ENCODE measurements at places on chromosomes 6 and 20.

- no peak for DNase-seq
Observed at GRCh38 chr6:56160489-56160888, 86.9 kb downstream of the COL21A1 start.

GRCh38 chr6:21332660-21333059 is 260.9 kb upstream of the SOX4 start:
- no peak for DNase-seq

DNA sequence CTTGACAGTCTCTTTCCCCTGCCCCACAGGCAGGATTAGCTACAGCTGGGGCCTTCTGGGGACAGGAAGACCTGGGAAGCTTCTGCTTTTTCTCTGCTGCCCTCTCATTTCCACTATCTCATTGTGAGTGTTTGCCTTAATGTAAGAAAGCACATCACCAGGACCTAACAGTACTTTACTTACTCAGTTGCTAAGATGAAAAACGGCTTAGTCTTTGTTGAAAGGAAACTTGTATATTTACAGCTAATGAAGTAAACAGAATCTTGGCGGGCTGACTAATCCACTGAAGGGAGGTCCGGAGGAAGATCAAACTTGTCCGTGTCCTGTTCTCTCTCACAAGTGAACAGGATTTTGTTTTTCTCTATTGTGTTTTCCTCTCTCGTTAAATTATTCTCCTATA is 128.6 kb downstream of the SOD2 start:
- DNase-seq, result no peak

GRCh38 chr20:63854069-63854765 is 7.1 kb upstream of the ABHD16B start:
- no peak for DNase-seq

GRCh38 chr20:29427201-29428060 is 1830.0 kb upstream of the DEFB115 start:
- no peak for DNase-seq

DNA sequence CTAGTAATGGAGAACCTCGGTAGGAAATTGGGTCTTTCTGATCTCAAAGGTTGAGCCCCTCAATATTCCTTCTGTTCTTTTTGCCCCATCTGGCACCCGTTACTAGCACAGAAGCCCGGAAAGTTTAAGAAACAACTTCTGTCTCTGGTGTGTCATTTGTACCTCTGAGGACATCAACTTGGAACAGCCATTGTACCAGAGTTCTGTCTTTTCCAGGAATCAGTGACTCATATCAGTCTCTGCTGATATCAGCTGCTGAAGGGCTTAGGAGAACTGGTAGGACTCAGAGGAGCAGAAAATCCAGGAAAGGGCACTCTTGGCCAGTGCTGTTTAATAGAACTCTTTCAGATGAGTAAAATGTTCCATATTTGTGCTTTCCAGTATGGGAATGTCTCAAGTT is 78.3 kb upstream of the CHD6 start:
- no peak for DNase-seq

DNA sequence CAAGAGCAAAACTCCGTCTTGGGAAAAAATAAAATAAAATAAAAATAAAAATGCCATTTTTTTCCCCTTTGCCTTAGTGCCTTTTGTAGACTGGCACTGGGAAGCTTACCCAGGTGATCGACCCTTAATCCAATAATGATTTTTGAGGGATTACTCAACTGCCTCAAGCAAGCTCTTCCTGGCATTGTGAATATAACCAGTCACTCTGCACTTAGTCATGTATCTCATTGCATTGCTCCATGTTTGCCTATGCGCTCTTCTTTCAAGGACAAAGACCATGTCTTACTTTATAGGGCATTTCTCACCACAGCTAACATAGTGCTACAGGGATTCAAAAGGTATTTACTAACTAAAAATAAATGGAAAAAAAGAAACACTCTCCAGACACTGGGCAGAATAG is 13.0 kb downstream of the GFOD1 start:
- no peak for DNase-seq

- no peak for DNase-seq
Observed at GRCh38 chr6:134882426-134883038, 67.4 kb downstream of the ALDH8A1 start.

GRCh38 chr6:82264824-82265223 is 17.3 kb upstream of the IBTK start:
- no peak for DNase-seq

DNA sequence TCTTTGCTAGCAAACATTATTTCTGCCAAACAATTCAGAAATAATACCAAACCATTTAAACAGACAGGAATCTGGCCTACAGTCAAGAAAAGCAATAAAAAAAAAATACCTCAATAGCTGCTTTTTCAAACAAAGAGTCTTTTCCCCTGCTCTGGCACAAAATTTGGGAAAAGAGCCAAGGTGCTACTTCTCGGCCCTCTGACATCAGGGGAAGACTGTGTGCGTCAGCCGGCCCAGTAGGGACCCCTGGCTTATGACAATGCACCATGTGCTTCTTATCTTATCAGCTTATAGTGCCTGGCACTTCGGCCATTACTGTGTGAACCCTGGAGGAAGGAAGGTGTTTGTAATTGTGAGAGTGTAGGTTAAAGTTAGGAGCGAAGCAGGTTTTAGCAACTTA is 89.4 kb downstream of the PDE10A start:
- no peak for DNase-seq

DNA sequence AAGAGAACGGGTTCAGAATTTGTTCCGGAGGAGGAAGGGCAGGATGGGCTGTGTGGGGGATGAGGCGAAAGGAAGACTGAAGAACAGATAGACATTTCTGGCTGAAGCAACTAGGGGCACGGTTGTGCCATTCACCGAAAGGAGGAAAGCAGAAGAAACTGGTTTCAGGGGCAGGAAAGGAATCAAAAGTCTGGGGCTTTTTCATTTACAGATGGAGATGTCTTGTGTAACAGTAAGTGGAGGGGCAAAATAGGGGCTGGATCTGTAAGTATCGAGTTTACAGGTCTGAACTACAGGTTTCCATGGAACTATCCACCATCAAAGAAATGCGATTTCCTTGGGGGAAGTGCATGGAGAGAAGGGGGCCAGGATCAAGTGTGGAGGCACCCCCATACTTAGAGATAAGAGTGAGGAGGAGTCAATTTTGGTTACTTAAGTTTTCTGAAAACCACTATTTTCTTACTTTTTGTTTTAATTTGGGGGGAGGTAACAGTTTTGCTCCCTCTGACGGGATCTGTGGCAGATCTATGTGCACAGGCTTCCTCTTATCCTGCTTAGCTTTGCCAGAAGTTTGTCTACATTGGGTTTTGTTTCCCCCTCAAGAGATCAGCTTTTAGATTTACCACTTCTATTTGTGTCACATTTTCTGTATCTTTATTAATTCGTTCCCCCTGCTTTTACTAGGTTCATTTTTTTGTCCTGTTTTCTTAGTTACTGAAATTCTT is 120.1 kb downstream of the SLC23A2 start:
- no peak for DNase-seq

- DNase-seq, result no peak
Observed at GRCh38 chr6:100454551-100455229, 10.0 kb downstream of the SIM1 start.

DNA sequence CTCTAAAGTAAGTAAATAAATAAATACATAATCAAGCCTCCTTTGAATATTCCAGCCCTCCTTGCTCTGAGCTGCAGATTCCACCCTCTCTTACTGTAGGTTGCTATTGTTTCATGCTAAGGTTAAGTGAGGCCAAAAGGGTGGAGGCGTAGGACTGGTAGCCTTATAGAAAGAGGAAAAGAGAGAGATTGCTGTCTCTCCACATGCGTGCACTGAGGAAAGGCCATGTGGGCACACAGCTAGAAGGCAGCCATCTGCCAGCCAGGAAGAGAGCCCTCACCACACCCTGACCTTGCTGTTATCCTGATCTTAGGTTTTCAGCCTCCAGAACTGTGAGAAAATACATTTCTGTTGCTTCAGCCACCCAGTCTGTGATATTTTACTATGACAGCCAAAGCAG is 87.4 kb upstream of the SHLD1 start:
- no peak for DNase-seq

- DNase-seq, result no peak
Observed at GRCh38 chr6:20162515-20162914, 49.8 kb downstream of the MBOAT1 start.

DNA sequence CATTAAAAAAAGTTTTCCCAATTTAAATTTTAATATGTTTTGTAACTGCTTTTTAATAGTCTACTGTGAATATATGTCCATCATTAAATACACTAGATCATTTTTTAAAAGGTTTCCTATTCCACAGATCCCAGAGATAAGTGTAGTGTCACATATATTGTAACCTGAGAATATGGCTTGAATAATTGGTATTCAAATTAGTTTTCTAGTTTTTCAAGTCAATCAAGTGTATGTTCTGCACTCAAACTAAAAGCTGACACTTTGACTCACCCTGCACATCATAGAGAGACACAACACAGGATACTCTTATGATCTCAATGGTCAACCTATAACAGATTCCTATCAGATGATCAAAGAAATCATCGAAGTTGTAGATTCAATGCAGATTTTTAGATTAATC is 49.1 kb downstream of the ZHX3 start:
- DNase-seq, result no peak

GRCh38 chr6:34570066-34570833 is 14.1 kb upstream of the SPDEF start:
- DNase-seq, result no peak

- DNase-seq, result no peak
Observed at GRCh38 chr6:7827142-7827541, 83.4 kb downstream of the TXNDC5 start.

DNA sequence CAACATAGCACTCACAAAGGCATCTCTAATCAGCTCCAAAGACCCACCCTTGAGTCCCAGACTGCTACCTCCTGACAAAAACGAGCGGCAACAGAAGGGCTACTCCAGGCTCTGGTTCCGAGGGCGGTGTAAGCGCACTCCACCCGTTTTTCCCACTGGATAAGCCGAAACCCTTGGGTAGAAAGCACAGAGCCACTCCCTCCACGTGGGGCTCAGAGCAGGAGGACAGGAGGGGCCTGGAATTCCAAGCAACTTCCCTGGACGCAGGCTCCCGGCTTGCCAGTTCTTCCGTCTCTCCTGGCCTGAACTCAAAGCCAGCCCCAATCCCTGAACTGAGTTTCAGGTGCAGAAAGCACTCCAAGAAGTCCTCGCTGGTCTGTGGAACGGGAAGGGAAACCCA is 7.4 kb downstream of the GMEB2 start:
- DNase-seq, result no peak

DNA sequence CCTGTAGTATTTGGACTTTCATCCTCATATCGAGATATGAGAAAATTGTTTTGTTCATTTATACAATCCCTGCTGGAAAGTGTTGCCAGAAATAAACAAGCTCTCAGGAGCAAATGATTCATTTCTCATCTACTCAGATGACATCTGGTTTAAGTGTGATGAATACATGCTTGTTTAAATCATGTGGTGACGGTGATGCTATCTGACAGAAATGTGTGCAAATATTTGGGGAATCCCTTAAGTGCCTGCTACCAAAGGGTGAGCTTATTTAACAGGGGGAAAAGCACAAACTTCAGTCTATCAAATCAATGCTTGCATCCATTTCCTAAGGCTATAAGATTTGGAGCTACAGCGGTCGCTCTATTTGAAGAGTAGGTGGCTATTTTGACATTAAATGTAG is 368.3 kb upstream of the SASH1 start:
- no peak for DNase-seq

GRCh38 chr6:158514991-158515390 is 44.9 kb upstream of the TMEM181 start:
- DNase-seq, result no peak

DNA sequence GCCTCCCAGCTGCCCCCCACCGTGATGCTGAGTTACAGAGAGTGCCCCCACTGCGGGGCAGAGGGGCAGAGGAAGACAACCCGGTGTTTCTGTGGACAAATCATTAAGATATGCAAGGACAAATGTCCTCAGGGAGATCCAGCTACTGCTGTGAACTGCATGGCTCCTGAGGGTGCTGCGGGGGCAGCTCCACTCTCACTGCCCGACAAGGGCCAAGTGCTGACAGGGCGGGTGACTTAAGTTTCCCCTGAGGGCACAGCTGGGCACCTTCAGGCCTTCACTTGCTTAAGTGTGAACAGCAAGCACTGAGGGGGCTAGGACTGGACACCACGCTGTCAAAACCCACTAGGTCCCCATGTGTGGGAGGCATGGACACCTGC is 26.2 kb upstream of the TCFL5 start:
- DNase-seq, result no peak

GRCh38 chr6:27894839-27895762 is 17.1 kb downstream of the OR2B2 start:
- DNase-seq, result peak; percentile 23

DNA sequence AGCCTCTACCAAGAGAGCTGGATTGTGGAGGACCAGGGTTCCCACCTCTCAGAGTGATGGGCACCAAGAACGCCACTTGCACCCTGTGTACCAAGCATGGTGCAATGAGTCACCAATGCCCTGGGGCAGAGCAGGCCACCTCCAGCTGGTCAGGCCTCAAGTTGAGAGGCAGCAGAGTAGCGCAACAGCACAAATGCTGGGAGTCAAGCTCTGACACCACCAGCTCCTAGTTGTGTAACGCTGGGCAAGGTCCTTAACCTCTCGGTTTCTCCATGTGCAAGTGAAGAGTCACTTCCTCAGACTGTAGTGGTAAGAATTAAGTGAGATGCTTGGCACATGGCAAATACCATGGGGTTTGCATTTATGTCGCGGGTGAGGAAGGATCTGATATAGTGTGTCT is 25.6 kb downstream of the GFOD1 start:
- no peak for DNase-seq

- no peak for DNase-seq
Observed at GRCh38 chr6:119171088-119171841, 92.8 kb upstream of the FAM184A start.

GRCh38 chr6:155521719-155522118 is 66.1 kb upstream of the NOX3 start:
- no peak for DNase-seq

DNA sequence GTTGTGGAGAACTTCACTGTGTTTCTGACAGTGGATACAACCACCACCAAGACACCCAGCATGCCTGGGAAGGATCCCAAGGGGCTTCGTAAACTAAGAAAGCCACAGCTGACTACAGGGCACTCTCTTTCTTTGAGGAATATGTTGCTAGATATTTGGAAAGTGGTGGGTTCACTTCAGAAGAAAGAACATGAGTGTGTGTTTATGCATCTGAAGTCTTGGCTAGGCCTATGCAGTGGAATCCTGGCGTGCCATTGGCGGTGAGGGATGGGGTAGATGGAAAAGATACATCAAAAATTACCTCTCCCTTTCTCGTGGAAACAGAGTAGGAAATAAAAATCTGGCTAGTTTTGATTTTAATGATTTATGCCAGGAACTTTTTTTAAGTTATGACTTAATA is 187.7 kb downstream of the PDE7B start:
- no peak for DNase-seq

GRCh38 chr6:110341663-110342596 is 16.2 kb downstream of the METTL24 start:
- no peak for DNase-seq
